Naive thymus-derived CD8-positive, alpha-beta T cell (primary cell): ENCODE measurements at places on chromosomes 12 and 14. TPM values are rescaled to one million over a fixed set of nuclear protein-coding genes. Genes with fewer than 3 reads are reported as not detected.

GRCh38 chr14:76500011-76500410 is 124.1 kb downstream of the ESRRB start:
- DNase-seq = no peak

- no peak for DNase-seq
Measured at GRCh38 chr14:61611880-61612630, 83.3 kb upstream of the HIF1A start.

DNA sequence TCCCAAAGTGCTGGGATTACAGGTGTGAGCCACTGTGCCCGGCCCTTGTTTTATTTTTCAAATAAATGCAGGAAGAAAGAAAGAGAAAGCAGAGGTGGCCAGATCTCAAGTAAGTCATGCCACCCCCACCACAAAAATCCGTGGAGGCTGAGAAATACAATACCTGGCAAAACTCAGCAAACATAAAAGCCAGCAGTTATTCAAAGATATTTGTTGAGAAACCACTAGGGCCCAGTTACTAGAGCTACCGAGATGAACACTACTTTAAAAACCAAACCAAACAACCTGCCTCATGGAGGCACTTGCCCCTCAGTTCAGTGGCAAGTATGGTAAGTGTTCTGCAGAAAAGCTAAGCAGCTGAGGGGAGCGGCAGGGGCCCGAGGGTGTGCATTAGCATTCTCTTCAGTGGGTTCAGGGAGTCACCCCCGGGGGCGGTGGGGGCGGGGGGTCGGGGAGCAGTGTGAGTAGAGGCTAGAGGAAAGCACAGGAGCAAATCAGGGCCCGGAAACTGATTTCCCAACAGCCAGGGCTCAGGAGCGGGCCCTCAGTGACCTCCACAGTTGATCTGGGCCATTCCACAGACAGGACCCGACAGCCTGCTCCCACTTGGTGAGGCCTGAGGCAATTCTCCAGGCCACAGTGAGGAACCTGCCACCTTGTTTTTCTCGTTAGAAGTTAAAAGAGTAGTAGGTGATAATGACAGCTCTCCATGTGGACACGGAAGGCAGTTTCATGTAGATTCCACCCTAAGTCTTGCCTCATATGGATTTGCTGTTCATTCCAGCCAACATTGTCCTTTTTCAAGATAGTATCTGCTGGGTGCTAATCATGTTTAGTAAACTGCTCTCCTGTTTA is 8.6 kb downstream of the EVL start:
- no peak for DNase-seq

DNA sequence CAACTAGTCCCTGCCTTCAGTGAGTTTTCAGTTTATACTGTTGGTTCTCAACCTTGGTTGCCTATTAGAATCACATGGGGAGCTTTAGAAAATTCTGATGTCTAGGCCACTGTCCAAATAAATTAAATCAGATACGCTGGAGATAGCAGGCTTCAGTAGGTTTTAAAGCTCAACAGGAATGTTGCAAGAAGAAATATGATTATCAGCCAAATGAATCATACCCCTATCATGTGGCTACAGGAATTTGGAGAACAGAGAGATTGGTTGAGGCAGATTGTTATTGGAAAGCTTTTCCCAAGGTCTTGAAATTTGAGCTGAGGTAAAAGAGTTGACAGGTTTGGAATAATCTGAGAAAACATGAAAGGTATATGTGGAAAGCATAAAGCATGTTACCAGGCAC is 125.3 kb downstream of the WIF1 start:
- no peak for DNase-seq

- DNase-seq = no peak
Measured at GRCh38 chr12:70359458-70360197, 6.5 kb upstream of the KCNMB4 start.

DNA sequence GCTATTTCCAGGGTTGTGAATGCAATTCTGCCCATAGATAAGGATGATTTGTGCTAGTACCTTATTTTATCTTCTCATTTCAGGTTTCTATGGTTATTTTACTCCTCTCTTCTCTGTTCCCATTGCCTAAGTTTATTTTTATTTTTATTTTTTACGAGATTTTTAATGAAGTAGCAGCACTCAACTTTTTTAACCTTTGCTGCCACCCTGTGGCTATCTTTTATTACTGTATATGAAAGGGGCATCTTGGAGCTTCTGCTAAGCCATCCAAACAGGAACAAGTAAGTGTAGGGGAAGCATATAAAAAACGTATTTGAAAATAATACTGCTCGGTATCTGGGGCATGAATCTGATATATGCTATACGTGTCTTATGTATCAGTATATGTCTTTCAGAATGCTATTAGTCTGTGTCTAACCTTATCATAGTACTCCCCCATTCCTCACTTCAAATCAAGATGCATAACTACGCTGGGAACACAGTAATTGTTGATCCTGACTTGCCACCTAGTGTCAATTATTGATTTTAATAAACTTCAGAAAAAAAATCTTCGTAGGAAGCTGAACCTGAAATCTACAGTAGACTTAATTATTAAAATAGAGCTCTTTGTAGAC is 60.3 kb downstream of the KLRG1 start:
- peak; percentile 61 for DNase-seq

DNA sequence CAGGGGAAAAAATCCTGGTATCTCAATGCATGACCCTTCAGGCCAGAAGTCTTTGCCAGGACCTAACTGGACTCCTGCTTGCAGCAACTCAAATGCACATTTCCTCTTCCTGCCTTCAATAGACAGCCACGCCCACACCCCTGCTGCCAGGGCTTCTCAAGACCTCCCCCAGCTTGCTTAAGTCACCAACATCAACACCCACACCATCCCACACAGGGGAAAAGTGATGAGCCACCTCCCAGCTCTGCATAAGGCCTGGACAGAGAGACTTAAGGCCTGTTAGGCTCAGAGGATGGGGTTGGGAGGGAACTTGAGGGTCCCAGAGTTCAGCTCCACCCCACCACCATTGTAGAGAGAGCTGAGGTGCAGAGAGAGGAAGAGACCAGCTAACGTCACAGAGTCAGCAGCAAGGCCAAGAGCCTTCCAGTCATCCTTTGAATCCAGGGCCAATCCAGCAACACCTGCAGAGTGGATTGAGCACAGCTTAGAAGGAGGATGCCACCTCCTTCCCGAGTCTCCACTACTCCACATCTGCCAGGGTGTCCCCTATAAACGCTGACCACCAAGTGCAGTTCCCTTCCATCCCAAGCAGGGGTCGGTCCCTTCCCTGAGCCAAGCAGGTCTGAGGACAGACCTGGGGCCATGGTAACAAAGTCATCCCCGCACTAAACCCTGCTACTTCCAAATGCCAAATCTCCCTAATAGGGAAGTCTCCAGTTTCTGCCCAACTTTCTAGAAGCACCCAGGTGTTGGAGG is 50.0 kb downstream of the KDM2B start:
- DNase-seq = peak; percentile 86

GRCh38 chr12:46783871-46784270 is 41.9 kb downstream of the SLC38A4 start:
- DNase-seq = no peak

DNA sequence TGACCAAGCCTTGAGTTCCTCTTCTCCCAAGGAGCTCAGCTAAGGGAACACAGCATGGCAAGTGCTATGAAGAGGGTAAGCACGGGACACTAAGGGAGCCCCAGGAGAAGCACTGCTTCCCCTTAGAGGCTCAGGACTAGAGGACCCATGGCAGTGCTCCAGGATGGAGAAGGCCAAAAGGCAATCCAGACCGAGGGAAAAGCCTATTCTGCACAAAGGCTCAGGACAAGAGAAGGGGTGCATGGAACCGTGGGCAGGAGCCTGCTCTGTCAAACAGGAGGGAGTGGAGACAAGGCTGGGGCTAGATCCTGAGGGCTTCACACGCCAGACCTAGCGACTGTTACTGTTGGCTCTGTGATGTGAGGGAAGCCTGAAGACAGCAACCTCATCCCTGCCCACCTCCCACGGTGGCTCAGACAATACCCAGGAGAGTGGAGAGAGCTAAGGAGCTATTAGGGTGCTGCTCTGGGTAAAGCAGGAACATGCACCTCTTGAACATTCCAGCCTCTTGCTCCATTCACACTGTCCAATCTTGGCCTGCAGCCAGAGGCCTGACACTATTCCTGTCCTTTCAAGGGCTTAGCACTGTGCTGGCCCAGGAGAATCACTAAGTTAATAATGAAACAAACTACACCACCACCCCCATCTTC is 24.2 kb downstream of the OTUB2 start:
- no peak for DNase-seq

GRCh38 chr12:51210690-51211395 is 7.0 kb downstream of the POU6F1 start:
- no peak for DNase-seq

PTGDR gene
- polyA plus RNA-seq = 11.6 TPM

DNA sequence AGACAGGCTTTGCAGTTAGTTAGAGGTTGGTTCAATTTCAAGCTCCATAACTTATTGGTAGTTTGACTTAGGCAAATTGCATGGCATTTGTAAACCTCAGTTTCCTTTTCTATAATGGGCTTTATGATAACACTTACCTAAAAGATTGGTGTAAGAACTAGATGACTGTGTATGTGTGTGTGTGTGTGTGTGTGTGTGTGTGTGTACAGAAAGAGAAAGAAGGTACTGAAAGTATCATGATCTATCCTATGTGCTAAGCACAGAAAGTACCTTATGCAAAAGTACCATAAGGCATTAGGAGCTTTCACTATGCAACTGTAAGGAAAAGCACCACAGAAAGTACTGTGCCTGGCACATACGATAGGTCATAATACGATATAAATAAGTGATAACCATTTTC is 304.3 kb upstream of the KITLG start:
- DNase-seq = no peak

DNA sequence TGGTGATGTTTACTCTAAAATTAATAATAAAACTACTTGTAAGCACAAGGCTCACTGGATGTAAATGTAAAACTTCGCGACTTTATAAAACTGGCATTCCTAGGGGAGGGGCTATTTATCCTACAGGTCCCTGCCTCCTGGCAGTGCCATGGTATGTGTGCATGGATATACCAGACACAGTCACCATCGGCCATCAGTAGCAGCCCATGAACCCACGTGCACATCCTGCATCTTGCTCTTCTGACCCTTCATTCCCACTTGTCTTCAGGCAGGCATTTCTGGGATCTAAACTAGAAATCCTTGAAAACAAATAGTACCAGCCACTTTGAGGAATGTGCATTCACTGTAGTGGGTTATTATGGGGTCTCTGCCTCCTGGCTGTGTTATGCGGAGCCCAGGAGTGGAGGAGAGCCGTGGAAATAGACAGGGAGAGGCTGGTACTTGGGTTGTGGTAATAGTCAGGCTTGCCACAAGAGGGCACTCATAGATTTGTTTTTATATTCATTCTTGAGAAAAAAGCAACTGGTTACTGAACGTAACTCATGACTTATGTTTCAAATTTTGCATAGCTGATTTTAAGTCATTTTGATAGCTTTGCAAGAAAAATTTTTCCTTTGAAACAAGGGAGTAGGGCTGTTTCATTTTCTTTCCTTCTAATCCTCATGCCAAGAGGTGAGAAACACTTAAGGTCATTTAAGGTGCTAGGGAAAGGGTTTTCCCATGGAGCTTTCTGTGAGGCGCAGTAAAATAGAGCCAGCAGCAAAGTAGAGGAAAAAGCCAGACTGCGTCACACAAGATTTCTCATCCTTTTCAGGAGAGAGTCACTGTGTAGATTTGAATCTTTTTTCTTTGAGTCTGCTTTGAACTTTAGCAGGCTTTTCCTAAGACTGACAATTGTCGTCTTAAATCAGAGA is 17.4 kb upstream of the GALNT16 start:
- peak; percentile 22 for DNase-seq

GLT1D1 gene
- polyA plus RNA-seq = not detected

- no peak for DNase-seq
Measured at GRCh38 chr14:23097786-23098185, 2.5 kb downstream of the C14orf119 start.

- DNase-seq = no peak
Measured at GRCh38 chr14:38243696-38244240, 12.1 kb downstream of the CLEC14A start.

DNA sequence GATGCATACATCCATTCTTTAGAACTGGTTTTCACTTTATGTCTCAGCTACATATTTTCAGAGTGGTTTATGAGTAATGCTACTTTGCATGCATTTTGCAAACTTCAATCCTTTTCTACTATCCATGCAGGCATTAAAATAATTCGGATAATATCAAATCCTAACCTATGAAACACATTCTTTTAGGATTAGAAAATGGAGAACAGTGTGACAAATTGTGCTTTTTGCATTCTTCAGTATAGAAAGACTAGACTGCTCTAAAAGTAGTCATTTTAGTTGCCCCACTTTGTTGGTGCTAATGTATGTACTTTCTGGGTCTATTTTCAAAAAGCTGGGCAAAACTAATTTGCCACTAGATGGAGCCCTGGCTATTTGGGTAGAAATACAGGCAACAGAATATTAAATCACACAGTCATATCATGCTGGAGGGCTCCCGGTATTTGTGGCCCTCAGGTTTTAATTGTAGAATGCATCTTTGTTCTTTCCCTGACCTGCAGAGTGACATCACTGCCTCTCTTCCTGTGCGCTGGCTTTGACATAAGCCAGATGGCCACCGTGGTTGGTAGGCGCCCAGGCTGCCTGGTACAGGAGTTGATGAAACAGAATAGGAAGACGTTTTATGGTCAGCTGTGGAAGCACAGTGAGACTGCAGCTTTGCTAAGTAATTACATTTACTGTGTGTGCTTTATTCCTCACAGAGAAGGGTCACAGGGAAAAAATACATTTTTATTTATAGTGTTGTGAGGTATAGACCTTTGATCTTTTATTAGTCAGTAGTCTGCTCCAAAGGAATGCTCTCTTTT is 28.1 kb downstream of the MSRB3 start:
- DNase-seq = no peak

DNA sequence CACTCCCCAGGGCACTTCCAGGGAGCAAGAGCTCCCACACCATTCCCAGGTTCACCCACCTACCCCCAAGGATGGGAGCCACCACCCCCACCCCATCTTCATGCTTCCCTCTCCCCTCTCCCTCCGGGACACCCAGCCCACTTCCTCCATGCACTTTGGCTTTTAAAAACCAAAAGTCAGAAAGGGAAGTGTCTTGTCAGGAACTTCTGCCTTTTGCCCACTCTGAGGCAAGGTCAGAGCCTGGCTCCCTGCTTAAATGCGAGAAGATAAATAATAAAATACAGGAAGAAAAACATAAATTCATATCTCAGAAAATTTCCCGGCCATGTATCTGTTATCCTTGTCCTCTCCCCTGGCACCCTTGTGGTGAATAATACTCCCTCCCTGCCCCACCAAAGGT is 81.6 kb downstream of the PTGER2 start:
- no peak for DNase-seq

DNA sequence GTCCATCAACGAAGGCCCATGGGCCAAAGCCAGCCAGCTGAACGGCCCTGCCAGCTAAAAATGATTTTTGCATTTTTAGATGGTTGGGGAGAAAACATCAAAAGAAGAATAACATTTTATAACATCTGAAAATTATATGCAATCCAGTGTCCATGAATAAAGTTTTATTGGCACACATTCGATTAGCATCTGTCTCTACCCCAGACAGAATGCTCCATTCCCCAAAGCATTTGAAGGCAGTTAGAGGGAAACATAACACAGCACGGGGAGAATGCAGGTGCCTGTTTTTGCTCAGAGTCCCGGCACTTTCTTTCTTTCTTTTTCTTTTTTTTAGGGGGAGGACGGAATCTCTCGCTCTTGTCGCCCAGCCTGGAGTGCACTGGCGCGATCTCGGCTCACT is 110.7 kb downstream of the ZNF664 start:
- DNase-seq = no peak

SERPINA10 gene
- polyA plus RNA-seq = not detected
